Effector memory CD8-positive, alpha-beta T cell (primary cell): ENCODE measurements at places on chromosomes 5 and 9.

- no peaks in the 10 kb centered on the region for H3K36me3 ChIP-seq
- no peak overlapping the region for H3K4me3 ChIP-seq
- H3K4me1 ChIP-seq: no peaks in the 10 kb centered on the region
- DNase-seq: no peak
- no peak overlapping the region for H3K27ac ChIP-seq
Measured at GRCh38 chr9:16316456-16316855, 554.0 kb downstream of the BNC2 start.

DNA sequence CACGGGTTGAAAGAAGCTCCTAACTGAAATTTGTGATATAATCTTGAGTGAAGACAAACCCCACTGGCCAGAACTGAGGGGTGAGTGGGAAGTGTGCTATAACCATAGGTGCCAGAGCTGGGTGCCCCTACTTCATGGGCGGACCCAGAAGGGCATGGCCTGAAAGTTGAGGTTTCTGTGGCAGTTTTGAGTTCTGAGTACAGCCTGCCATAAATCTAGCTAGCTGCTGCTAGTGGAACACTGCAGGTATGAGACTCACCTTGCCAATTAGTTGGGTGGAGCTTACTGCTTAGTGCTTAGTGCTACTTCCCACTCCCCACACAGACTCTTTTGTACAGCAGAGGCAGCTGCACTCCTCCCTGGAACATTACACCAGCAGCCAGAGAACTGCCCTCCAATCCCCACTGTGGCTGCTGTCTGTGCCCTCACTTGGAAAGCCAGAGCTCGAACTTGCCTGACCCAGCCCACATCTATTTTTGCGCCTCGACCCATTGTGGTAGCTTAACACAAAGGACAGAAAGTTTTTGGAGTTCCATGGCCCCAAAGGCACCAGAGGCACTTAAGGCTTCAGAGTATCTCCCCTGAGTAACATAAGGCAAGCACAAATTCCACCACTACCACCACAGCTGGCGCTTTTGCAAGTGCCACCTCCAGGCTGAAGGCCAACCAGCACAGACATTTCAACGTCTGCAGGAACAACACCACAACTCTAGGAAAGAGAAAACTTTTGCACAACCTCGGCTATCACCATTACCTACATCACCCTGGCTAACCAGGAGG lies 27.1 kb upstream of the PTGER4 start:
- peak overlapping the region; percentile 53 for H3K27ac ChIP-seq
- peaks cover 40% of the 10 kb centered on the region for H3K4me1 ChIP-seq
- no peaks in the 10 kb centered on the region for H3K27me3 ChIP-seq
- H3K36me3 ChIP-seq: no peaks in the 10 kb centered on the region
- DNase-seq: peak; percentile 24
- H3K4me3 ChIP-seq: peak overlapping the region; percentile 49

- no peaks in the 10 kb centered on the region for H3K27me3 ChIP-seq
- no peak overlapping the region for H3K27ac ChIP-seq
- DNase-seq: no peak
Measured at GRCh38 chr9:25353783-25354182, 324.5 kb downstream of the TUSC1 start.

DNA sequence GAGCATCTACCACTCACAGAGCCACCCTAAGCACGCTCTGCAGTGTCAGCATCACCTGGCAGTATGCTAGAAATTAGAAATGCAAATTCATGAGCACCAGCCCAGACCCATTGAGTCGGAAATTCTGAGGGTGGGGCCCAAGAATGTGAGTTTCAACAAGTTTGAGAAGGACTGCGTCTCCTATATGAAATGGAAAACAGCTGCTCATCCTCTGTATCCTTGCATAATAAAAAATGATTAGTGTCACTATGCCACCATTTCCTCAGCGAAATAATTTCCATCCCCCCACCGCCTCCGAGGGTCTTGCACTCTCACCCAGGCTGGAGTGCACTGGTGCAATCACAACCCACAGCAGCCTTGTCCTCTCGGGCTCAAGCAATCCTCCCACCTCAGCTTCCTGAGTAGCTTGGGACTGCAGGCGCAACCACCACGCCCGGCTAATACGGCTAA lies 1.3 kb upstream of the IQGAP2 start:
- peaks cover 37% of the 10 kb centered on the region for H3K36me3 ChIP-seq
- DNase-seq: peak; percentile 7
- H3K4me1 ChIP-seq: peaks cover 51% of the 10 kb centered on the region
- no peaks in the 10 kb centered on the region for H3K27me3 ChIP-seq
- H3K27ac ChIP-seq: peak overlapping the region; percentile 94

- no peak overlapping the region for H3K4me3 ChIP-seq
- DNase-seq: no peak
- H3K27ac ChIP-seq: no peak overlapping the region
- no peaks in the 10 kb centered on the region for H3K27me3 ChIP-seq
- peaks cover 11% of the 10 kb centered on the region for H3K4me1 ChIP-seq
- H3K36me3 ChIP-seq: no peaks in the 10 kb centered on the region
Measured at GRCh38 chr5:96563816-96564215, 98.4 kb upstream of the CAST start.

DNA sequence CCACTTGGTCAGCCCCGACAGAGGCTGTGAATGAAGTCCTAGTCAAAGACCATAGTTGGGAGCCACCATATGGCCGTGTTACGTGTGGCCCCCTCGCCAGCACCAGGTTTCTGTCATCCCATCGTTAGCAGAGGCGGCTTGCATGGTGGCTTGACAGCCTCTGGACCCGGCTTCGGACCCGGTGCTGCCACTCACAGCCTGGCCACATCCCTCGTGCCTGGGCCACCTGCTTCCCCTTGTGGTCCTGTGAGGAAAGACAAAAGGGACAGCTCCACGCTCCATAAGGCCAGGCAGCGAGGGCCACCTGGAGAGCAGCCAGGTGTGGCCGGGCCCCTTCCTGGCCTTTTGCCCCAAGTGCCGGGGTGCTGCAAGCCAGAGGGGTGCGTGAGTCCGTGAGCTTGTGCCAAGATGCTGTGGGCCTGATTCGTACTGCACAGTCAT lies 6.2 kb downstream of the NKD2 start:
- peaks cover under 1% of the 10 kb centered on the region for H3K4me1 ChIP-seq
- no peak overlapping the region for H3K4me3 ChIP-seq
- H3K27me3 ChIP-seq: peaks cover 19% of the 10 kb centered on the region
- H3K27ac ChIP-seq: no peak overlapping the region
- H3K36me3 ChIP-seq: no peaks in the 10 kb centered on the region
- no peak for DNase-seq

GRCh38 chr5:92715946-92716520 lies 865.0 kb downstream of the NR2F1-AS1 start:
- no peaks in the 10 kb centered on the region for H3K4me1 ChIP-seq
- H3K36me3 ChIP-seq: no peaks in the 10 kb centered on the region
- no peak for DNase-seq
- no peak overlapping the region for H3K27ac ChIP-seq
- H3K27me3 ChIP-seq: no peaks in the 10 kb centered on the region

- peaks cover 5% of the 10 kb centered on the region for H3K36me3 ChIP-seq
- no peak overlapping the region for H3K27ac ChIP-seq
- peaks cover 20% of the 10 kb centered on the region for H3K4me1 ChIP-seq
- DNase-seq: no peak
Measured at GRCh38 chr9:133673258-133673655, 37.1 kb downstream of the DBH start.

- no peak overlapping the region for H3K4me3 ChIP-seq
- DNase-seq: no peak
- H3K4me1 ChIP-seq: peaks cover 8% of the 10 kb centered on the region
- H3K36me3 ChIP-seq: no peaks in the 10 kb centered on the region
Measured at GRCh38 chr5:109553846-109554245, 135.9 kb upstream of the MAN2A1 start.

DNA sequence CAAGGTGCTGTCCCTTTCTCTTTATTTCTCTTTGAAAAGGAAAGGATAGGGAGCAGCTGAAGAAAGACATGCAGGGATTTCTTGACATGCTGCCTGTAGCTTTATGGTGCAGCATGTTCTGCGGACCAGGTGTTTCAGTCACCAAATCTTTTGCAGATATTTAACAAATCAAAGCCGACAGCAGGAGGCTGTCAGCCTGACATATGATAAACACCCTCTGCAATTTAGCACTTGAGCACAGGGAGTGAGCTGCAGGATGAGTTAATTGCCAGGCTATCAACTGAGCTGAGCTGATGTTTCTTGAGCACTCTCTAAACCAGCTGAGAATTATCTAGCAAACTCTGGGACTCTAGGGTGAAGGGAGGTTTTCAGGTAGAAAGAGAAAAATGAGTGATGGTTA lies 212.8 kb upstream of the ATP10B start:
- DNase-seq: no peak
- no peak overlapping the region for H3K27ac ChIP-seq
- H3K4me3 ChIP-seq: no peak overlapping the region
- H3K27me3 ChIP-seq: peaks cover 6% of the 10 kb centered on the region
- H3K36me3 ChIP-seq: no peaks in the 10 kb centered on the region
- no peaks in the 10 kb centered on the region for H3K4me1 ChIP-seq

DNA sequence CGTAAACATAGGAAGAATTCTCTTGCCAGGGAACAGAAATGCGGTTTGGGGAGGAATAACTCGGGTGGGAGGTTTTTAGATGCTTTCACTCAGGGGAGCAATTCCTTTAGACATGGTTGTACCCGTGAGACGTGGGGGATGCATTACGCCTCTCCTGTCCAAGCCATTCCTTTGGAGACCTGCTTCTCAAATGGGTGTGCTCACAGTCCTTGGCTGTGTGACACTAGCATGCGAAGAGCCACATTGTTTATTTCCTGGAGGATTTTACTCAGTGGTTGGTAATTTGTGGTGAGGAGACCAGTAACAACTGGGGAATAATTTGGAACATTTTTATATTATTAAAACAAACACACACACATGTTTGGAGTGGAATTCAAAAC lies 18.5 kb downstream of the COL15A1 start:
- H3K4me3 ChIP-seq: no peak overlapping the region
- DNase-seq: no peak
- no peak overlapping the region for H3K27ac ChIP-seq
- no peaks in the 10 kb centered on the region for H3K4me1 ChIP-seq
- peaks cover 62% of the 10 kb centered on the region for H3K27me3 ChIP-seq
- H3K36me3 ChIP-seq: no peaks in the 10 kb centered on the region

- peaks cover 14% of the 10 kb centered on the region for H3K27me3 ChIP-seq
- peaks cover 3% of the 10 kb centered on the region for H3K36me3 ChIP-seq
- H3K4me3 ChIP-seq: no peak overlapping the region
- no peak overlapping the region for H3K27ac ChIP-seq
- DNase-seq: no peak
Measured at GRCh38 chr5:112485934-112486355, 66.9 kb upstream of the EPB41L4A start.

- no peaks in the 10 kb centered on the region for H3K27me3 ChIP-seq
- DNase-seq: no peak
- H3K4me3 ChIP-seq: no peak overlapping the region
- peaks cover 26% of the 10 kb centered on the region for H3K4me1 ChIP-seq
- peaks cover 62% of the 10 kb centered on the region for H3K36me3 ChIP-seq
- H3K27ac ChIP-seq: peak overlapping the region; percentile 83
Measured at GRCh38 chr5:460273-460625, 17.3 kb downstream of the EXOC3 start.

GRCh38 chr9:127395497-127396252 lies 1.3 kb upstream of the SLC2A8 start:
- H3K4me3 ChIP-seq: peak overlapping the region; percentile 85
- H3K27me3 ChIP-seq: peaks cover 24% of the 10 kb centered on the region

GRCh38 chr9:109487247-109487646 lies 10.9 kb downstream of the PTPN3 start:
- peaks cover 27% of the 10 kb centered on the region for H3K27me3 ChIP-seq
- no peak overlapping the region for H3K4me3 ChIP-seq
- no peak overlapping the region for H3K27ac ChIP-seq
- no peaks in the 10 kb centered on the region for H3K36me3 ChIP-seq
- DNase-seq: no peak
